ENCODE measurements at places on chromosomes 3 and 15.

DNA sequence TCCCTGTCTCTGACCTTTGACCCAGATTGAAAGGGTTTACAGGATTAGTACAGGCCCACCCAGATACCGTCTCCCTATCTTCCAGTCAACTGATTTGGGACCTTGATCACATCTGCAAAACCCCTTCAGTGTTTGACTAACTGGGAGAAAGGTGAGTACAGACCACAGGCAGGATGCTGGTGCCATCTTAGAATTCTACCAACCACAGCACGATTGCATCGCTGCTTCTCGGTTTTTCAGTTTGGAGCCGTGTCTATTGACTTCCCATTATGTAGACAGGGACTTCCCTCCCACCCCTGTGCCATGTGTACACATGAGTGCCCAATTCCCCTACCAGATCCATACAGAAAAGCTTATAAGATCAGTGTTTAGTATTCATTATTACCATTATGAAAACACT lies 6.6 kb upstream of the KLF13 start:
- DNase-seq, result no peak

DNA sequence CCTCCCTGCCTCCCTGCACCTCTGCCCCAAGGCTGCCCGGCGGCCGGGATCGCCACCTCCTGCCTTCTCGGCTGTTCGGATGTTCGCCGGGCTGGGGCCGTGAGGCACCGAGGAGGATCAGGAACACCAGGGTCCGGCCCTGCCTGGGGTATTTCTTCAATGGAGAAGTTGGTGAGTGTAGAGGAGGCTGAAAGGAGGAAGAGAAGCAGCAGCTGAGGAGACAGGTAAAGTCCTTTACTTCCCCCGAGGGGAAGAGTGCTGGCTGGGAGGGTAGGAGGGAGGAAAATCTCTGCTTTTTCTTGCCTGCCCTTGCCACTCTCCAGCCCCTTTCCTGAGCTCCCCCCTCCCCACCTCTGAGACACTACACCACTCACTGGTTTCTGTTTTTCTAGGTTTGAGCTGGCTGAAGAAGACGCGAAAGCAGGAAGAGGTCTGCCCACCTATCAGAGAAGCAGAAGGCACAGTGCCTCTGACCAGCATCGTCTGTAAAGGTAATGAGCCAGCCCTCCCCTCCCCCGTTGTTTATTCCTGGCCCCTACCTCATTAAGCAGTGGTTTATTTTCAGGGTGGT lies 519 bp downstream of the ASB7 start:
- DNase-seq, result no peak

GRCh38 chr3:51796854-51797253 lies 17.8 kb upstream of the IQCF6 start:
- no peak for DNase-seq

DNA sequence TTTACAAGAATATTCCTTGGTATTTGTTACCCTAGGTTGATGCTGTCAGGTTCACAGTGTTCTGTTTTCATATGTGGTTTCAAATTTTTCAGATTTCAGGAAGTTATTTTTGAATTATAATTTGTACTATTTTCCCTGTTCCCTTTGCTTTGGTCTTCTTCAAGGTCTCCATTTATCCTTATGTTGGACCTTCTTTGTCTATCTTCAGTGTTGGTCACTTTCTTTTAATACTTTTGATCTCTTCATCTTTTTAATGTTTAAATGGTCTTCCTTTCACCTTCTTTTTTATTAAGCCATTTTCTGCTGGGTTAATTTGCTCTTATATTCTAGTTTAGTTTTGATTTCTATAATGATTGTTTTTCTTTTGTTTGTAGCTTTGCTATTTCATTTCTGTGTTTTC lies 61.3 kb downstream of the KLHL25 start:
- no peak for DNase-seq

DNA sequence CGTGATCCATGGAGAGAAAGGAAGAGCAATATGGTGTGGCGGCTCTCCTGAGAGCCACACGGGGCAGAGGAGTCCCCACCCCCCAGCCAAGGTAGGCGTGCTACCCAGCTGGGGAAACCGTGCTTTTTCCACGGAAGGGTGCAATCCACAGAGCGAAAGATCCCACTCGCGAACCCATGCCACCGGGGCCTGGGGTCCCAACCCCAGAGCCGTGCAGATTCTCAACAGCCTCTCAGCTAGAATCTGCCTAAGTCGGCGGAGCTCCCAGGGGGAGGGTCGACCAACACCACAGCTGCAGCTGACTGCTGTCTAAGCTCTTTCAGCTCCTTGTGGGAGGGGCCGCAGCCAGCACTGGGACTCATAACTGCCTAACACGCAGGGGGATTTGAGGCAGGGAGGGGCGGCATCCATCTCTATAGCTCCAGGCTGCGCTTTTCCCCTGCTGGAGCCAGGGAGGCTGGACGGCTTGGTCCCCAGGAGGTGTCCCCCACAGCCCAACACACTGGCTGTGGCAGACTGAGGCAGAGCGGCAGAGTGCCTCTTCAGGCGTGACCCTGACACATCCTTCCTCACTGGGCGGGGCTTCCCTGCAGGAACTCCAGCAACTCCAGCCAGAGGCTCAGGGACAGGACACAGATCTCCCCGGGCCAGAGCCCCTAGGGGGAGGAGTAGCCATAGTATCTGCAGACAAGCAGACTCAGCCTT lies 107.6 kb upstream of the ZBTB20 start:
- no peak for DNase-seq

DNA sequence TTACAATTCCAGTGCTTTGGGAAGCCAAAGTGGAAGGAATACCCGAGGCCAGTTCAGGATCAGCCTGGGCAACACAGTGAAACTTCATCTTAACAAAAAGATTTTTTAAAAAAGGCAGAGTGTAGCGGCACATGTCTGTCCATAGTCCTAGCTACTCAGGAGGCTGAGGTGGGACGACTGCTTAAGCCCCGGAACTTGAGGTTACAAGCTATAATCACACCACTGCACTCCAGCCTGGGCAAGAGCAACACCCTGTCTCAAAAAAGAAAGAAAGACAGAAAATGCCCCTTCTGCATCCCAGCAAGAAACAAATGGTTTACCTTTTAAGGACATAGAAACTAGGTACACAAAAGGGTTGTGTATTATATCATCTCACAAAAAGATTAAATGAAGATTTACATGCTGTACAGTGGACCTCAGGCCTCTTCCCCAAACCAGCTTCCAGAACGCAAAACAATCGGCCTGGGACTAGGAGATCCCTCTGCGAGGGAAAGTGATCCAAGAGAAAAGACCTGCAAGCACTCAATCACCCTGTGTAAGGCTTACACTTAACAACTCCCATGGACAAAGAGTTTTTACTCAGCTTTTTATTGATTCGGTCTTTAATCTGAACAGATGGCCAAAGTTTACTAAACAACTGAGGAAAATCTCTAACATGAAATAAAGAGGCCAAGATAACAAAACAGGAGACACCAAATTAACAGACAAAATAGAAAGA lies 21.2 kb downstream of the TFDP2 start:
- DNase-seq, result no peak

DNA sequence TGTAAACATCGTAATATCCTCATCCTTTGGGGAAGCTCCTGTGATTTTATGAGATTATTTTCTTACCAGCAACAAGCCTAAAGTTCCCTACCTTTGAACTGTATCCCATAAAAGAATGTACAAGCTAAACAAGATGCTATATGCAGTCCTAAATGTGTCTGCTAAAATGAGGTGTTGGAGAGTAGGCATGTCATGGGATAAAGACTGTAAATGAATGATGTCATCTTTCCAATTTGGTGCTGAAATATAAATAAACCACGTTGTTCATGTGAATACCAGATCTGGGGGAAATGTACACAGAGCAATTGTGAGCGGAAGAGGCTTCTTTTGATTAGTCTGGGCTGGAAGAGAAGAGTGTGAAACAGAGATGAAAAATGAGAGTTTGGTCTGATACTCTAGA lies 214.9 kb upstream of the WNT5A start:
- DNase-seq, result no peak

GRCh38 chr3:178663201-178663934 lies 127.1 kb downstream of the KCNMB2 start:
- DNase-seq, result no peak

DNA sequence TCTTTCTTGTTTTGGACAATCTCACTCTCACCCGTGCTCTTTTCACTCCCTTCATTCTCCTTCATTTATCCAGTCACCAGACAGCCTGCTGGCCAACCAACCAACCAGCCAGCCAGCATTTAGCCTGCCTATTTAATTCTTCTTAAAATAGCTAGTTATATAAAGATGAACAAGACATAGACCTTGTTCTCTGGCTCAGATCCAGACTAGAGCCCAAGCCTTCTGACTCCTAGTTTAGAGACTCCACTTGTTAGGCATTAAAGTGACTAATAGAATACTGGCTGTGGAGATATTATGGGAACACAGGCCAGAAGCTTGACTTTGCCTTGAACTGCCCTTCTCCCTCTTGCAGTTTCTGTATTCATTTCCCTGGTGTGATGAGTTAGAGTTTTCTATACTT lies 215.3 kb upstream of the THRB start:
- DNase-seq, result no peak

Data from stimulated activated CD8-positive, alpha-beta memory T cell treated with anti-CD3 and anti-CD28 coated beads, Interleukin-4, amount 100 ng/mL, for 1 hour (primary cell).